ENCODE measurements at places on chromosomes 1 and 21.

DNA sequence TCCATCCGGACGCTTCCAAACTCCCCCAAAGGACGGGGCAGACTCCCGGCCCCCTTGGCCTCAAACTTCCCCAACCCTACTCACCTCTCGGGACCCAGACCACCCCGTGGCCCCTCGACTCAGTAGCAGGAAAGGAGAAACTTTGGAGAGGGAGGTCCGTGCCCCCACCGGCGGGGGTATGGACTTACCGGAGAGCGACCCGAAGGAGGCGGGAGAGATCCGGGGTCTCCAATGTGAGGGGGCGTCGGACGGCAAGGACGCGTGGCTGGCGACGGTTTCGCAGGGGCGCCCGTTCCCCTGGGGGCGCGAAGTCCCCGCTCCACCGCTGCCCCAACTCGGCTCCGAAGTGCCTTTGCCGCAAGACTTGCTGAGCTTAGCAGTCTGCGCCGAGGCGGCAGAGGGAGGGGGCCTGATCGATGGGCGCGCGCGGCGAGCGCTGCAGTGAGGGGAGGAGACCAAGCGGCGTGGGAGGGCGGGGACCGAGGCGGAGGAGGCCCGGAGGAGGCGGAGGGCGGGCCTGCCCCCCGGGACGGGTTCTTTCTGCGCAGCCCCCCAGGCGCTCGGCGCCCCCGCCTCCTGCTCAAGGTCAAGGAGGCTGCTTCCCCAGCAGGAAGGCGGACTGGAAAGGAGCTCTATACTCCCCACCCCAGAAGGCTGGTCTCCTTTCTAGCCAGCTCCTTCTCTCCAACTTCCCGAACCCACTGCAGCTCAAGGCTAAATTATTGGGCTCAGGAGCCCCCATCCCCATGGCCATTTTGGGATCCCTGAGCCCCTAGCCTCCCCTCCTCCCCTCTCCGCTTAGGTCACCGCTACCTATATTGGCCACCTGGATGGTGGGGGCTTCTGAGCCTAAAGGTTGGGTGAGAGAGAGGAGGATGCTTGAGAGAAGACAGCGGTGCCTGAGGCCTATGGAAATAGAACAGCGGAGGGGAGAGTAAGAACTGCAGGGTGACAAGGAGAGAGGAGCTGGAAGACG lies at the start of gene SYT2:
Gene SYT2 (minus strand): TSS at position 385 of the 976 bp plus-strand sequence. CDS start 104,682 bp downstream, outside the sequence.
- peak; percentile 11 for DNase-seq

DNA sequence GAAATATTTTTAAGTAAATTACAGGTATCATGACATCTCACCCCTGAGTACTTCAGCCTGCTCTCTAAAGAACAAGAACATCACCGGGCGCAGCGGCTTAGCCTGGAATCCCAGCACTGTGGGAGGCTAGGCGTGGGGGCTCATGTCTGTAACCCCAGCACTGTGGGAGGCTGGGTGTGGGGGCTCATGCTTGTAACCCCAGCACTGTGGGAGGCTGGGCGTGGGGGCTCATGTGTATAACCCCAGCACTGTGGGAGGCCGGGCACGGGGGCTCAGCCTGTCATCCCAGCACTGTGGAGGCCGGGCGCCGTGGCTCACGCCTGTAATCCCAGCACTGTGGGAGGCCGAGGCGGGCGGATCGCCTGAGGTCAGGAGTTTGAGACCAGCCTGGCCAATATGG lies 7.7 kb upstream of the CDK11B start:
- DNase-seq: no peak

DNA sequence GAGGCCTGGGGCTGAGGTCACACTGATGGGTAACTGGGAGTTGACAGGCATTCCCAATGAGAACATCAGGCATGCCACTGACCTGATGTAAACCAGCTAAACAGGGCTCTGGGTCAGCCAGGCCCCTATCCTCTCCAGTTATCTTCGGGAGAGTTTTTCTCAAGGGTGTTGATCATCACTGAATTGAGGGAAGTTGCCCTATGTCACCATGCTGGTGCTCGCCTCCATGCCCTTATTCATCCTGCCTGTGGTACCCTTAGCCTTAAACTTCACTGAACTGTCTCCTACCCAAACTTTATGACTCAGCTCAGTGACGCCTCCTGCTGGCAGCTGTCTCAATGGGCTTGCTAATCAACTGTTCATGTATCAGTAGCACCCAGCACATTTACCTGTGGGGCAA lies 80.7 kb upstream of the TNR start:
- DNase-seq: peak; percentile 3

DNA sequence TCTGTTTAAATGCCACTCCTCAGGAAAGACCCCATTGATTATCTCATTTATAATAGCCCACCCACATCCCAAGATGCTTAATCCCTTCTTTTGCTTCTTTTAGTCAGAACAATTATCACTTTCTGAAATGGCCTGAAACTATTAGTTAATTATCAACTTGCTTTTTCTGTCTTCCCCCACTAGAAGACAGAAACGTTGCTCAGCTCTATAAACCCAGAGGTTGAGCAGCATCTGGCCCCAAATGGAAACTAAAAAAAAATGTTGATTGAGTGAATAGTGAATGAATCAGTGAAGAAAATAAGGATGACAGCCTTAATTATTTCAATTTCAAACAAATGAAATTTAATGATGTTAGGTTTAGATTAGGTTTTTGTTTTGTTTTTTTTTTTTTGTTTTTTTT lies 38.2 kb upstream of the PIGC start:
- no peak for DNase-seq

DNA sequence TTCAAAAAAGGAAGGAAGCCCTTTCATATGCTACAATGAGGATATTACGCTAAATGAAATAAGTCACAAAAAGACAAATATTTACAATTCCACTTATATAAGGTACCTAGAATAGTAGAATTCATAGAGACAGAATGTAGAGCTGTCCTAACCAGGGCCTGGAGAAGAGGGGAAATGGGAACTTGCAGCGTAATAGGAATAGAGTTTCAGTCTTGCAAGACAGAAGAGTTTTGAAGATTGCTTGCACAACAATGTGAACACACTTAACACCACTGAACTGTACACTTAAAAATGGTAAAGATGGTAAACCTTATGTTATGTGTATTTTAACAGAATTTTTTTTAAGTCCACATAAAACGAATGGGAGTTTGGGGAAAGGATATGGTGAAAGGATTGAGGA lies 2.9 kb downstream of the CD1B start:
- peak; percentile 67 for DNase-seq

DNA sequence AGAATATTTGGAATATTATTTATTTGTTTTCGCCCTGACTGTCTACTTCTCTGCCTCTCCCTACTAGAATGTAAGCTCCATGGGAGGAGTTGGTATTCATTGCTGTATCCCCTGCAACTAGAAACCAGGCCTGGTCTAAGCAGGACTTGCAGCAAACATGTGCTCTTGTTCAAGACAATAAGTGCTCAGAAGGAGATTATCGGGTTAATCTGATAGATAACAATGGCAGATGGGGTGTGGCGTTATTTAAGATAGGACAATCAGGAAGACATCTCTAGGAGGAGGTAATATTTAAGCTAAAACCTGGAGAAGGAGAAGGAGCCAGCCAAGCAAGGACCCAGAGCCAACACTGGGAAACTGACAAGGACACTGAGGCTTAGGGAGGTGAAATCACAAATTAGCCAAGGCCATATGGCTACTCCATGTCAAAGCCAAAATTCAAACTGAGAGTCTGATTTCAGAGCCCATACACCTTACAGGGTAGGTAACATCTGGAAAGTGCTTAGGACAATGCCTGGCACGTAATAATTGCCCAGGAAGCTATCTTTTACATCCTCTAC lies 41.5 kb downstream of the STYXL2 start:
- DNase-seq: no peak
